ENCODE measurements at places on chromosomes 6 and 20. TPM values are rescaled to one million over a fixed set of nuclear protein-coding genes. Genes with fewer than 3 reads are reported as not detected.

- no peak for DNase-seq
Observed at GRCh38 chr6:43361269-43361668, 8.2 kb downstream of the ZNF318 start.

The PGC gene
- not detected for total RNA-seq

DNA sequence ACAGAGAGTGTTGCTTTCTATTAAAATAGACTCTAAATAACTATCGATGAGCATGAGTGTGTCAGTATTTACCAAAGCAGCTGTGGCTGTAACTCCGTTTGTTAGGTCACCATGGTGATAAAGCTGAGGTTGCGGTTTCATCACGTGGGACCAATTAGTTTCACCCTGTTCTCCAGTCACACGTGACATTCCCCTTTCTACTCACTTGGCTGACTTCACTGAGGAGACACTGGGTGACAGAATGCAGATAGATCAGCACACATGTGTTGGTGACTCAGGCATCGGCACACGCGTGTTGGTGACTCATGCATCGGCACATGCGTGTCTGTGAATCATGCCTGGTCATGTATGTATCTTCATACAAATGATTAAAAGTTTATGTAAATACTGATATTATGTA lies 285.4 kb downstream of the THBS2 start:
- no peak for DNase-seq

The MEP1A gene
- not detected for total RNA-seq

The TULP1 gene
- not detected for total RNA-seq

The TMEM170B gene
- total RNA-seq, result 1.4 TPM

DNA sequence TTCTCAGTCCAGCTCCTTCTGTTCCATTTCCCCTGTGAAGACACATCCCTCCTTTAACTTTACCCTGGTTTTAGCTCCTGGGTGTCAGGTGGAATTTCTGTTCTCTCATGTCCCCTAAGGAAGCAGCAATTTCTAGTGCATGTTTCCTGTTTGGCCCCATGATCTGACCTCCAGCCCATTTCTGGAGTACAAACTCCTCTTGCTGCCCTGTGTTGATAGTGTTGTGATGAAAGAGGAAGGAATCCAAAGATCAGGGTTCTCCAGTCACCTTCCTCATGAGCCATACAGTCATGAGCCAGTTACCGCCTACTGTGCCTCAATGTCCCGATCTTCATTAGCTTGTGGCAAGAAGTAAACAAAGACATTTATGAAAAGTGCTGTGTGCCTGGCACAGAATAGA lies 97.4 kb downstream of the PHACTR1 start:
- no peak for DNase-seq

DNA sequence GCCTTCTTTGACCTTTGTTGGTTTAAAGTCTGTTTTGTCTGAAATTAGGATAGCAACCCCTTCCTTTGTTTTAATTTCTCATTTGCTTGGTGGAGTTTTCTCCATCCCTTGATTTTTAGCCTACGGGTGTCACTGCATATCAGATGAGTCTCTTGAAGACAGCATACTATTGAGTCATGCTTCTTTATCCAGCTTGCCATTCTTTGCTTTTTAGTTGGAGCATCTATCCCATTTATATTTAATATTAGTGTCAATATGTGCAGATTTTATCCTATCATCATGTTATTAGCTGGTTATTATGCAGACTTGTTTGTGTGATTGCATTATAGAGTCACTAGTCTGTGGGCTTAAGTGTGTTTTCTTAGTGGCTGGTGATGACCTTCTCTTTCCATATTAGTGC lies 622.2 kb downstream of the MMUT start:
- no peak for DNase-seq

The CST3 gene
- total RNA-seq, result 112 TPM

GRCh38 chr20:62972845-62973745 lies 20.6 kb downstream of the SLC17A9 start:
- no peak for DNase-seq

GRCh38 chr6:17856306-17856705 lies 131.1 kb downstream of the KIF13A start:
- DNase-seq, result no peak

The TBC1D22B gene
- total RNA-seq, result 10.5 TPM

DNA sequence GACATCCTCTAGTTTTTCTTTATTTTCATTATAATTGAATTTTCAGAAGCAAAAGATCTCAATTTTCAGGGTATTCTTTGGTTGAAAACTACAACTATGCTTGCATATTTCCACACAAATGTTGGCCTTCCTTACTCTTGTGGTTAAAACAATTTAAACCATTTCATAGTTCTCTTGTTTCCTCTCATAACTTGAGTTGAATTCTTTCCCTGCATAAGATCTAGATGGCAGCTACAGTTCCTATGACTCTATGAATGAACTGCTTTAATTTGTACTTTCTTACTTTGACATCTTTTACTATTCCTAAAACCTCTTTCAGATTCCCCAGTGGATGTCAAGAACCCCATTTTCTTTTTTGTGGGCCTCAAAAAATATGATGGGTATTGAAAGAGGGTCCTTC lies 564.5 kb downstream of the NKAIN2 start:
- DNase-seq, result no peak

The SLC17A3 gene
- total RNA-seq, result not detected

The GJA10 gene
- total RNA-seq, result not detected

DNA sequence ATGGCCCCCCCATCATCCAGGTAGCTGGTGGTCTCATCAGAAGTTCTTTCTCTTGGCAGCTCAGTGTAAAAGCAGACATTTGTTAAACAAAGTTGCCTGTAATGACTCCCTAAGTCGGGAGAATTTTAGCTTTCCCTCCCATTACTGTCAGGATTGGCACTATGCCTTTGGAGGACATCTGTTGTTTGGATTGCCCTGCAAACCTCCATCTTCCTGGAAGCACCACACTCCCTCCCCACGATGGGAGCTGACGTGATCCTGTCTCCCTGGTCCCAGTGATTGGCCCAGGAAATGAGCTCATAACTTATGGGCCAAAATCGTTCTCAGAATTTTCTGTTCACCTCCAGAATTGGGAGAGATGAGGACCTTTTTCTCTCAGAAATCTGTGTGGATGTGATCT lies 42.6 kb upstream of the CNR1 start:
- no peak for DNase-seq

The DZANK1 gene
- 0.38 TPM for total RNA-seq

DNA sequence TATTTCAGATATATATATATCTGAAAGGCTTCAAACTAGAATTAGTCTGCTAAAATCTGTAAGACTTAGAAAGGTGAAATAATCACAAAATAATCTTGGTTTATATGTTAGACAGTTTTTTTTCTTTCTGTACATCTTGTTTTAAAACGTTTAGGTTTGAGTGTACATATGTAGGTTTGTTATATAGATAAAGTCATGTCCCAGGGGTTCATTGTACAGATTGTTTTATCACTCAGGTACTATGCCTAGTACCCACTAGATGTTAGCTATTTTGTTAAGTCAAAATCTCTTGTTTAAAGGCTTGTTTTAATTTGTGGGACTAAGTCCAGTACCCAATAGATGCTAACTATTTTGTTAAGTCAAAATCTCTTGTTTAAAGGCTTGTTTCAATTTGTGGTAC lies 1339.0 kb upstream of the CITED2 start:
- DNase-seq, result no peak

DNA sequence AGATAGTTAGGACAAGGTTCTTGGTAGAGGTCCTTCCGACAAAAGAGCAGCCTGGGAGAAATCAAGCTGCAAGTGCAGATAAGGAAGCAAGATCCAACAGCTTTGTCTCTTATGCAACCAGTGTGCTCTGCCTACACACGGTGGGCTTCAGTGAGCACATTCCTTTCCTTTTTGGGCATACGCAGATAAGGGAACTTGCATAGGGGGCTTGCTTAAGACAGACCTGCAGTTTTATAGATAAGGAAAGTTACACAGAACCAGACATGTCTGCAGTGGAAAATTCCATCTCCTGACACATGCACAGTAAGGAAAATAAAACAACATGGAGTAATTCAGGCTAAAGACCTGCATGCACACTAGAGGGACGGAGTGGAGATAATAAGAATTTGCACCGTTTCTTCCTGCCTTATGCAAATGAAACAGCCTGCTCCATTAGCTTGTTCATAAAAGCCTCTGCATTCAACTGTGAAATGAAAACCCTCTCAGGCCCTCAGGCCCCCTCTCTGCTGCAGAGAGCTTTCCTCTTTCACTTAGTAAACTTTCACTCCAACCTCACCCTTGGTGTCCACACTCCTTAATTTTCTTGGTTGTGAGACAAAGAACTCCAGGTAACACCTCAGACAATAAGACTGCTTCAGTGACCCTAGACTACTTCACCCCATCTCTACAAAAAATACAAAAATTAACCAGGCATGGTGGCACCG lies 97.5 kb upstream of the MYLIP start:
- no peak for DNase-seq
